Gastroesophageal sphincter (tissue), 4 donors: ENCODE measurements at places on chromosomes 2 and 18. TPM values are rescaled to one million over a fixed set of nuclear protein-coding genes. Genes with fewer than 3 reads are reported as not detected.
A peak's percentile ranks its signal among the peaks of the same experiment; 100 is the strongest.

Gene MYO7B
- 0.27 TPM for total RNA-seq

DNA sequence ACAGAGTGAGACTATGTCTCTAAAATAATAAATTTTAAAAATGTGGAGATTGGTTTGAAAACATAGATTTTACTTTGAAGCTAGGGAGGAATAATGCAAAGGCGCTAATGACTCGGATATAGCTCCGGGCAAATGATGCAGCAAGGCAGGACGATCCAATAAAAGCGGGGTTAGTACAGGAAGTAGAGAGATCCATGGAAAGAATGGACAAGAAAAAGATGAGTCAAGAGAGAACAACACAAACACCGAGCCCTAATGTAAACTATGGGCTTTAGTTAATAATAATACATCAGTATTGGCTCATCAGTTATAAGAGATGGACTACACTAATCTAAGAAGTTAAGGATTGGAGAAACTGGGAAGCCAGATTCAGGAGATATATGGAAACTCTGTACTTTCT is 74.5 kb downstream of the QPCT start:
- no peaks in the 10 kb centered on the region for H3K27me3 ChIP-seq
- no peak overlapping the region for H3K4me3 ChIP-seq
- no peaks in the 10 kb centered on the region for H3K4me1 ChIP-seq
- no peak for ATAC-seq
- no peak overlapping the region for H3K27ac ChIP-seq

DNA sequence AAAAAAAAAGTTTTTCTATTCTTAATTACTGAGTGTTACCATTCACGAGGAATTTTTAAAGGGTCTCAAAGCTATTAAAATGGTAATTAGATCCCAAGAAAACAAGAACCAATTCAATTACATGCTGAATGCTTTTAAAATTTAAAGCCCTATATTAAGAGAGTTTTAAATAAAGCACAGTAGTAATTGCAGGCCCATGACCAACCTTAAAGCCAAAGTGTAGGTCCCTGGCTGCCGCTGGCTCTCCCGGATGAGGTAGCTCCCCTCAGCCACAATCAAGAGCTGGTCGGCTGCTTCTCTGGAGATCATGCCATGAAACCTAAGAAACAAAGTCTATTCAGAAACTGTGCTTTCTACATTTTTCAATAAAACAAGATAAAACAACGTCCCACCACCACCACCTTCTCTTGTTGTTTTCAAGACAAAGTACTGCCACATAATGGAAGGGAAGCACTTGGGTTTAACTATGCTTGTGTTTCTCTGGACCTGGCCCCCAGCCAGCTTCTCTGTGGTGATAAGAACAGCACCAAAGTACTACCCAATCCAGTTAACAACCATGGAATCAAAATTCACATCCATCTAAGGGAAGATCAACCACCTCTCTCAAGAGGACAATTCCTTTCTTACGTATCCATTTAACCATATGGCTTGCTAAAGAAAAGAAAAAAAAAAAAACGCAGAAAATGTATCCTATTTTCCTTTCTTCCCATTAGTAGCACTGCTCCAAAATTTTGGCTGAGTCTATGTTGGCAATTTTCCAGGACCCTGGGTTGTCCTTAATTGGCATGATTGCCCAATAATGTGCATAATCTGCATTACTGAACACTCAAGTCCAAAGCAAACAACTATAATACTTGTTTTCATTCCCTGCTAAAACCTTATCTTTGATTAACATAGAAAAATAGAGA is 90.1 kb downstream of the CHN1 start:
- H3K4me3 ChIP-seq, result no peak overlapping the region
- no peaks in the 10 kb centered on the region for H3K4me1 ChIP-seq
- H3K36me3 ChIP-seq, result peaks cover 31% of the 10 kb centered on the region
- H3K27ac ChIP-seq, result no peak overlapping the region
- no peak for ATAC-seq

- no peak overlapping the region for H3K4me3 ChIP-seq
- no peaks in the 10 kb centered on the region for H3K27me3 ChIP-seq
- no peak for ATAC-seq
- H3K27ac ChIP-seq, result no peak overlapping the region
Observed at GRCh38 chr2:229376866-229377265, 105.8 kb upstream of the PID1 start.

DNA sequence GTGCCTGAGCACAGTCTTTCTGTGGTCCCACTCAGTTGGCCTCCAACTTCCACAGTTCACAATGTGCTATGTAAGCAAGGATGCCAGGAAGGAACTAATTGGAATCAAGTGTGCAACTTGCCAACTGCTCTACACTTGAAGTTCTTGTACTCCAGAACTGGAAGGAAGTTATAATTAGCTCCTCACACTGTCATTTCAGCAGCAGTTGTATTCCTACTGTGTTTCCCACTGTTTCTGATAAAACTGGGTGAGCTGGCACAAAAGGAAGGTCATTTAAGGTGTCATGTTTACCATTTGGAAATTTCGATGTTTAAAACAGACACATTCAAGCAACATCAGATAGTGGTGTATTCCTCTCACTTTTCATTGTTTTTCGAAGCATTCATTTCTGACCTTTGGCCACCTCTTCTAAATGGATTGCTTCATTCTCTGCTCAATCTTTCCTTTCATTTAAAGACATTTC is 84.2 kb downstream of the ANTXR1 start:
- H3K4me3 ChIP-seq, result no peak overlapping the region
- ATAC-seq, result peak; percentile 34
- H3K27me3 ChIP-seq, result no peaks in the 10 kb centered on the region

- peaks cover 10% of the 10 kb centered on the region for H3K36me3 ChIP-seq
- peak overlapping the region; percentile 97 for H3K27ac ChIP-seq
- H3K27me3 ChIP-seq, result no peaks in the 10 kb centered on the region
- H3K4me1 ChIP-seq, result peaks cover 99% of the 10 kb centered on the region
- ATAC-seq, result no peak
Observed at GRCh38 chr2:217880891-217881290, 121.9 kb downstream of the TNS1 start.

- no peak for ATAC-seq
- no peaks in the 10 kb centered on the region for H3K27me3 ChIP-seq
- H3K36me3 ChIP-seq, result no peaks in the 10 kb centered on the region
- no peak overlapping the region for H3K27ac ChIP-seq
- no peak overlapping the region for H3K4me3 ChIP-seq
Observed at GRCh38 chr2:61451178-61451577, 19.7 kb downstream of the USP34 start.
